Cortex of kidney (tissue), 1 donor: ENCODE measurements at places on chromosomes 5 and 9.

- no peak for DNase-seq
Observed at GRCh38 chr5:170633235-170634081, 129.6 kb downstream of the KCNIP1 start.

- no peak for DNase-seq
Observed at GRCh38 chr5:2588850-2589501, 162.5 kb downstream of the IRX2 start.

DNA sequence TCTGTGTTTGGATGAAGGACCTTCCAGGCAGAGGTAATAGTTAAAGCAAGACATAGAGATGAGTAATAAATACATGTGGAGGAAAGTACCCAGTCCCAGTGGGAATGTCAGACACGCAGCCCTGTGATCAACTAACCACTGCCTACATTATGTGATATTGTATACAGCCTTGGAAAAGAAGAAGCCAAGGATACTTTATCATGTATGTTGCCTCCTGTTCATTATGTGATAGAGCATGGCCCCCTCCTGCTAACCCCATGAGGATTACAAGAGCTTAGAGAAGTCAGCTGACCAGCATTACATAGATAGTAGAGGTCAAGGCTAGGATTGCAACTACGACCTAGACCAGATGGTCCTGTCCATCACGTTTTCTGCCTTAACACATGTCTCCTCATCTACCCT is 497.0 kb upstream of the TNC start:
- no peak for DNase-seq

DNA sequence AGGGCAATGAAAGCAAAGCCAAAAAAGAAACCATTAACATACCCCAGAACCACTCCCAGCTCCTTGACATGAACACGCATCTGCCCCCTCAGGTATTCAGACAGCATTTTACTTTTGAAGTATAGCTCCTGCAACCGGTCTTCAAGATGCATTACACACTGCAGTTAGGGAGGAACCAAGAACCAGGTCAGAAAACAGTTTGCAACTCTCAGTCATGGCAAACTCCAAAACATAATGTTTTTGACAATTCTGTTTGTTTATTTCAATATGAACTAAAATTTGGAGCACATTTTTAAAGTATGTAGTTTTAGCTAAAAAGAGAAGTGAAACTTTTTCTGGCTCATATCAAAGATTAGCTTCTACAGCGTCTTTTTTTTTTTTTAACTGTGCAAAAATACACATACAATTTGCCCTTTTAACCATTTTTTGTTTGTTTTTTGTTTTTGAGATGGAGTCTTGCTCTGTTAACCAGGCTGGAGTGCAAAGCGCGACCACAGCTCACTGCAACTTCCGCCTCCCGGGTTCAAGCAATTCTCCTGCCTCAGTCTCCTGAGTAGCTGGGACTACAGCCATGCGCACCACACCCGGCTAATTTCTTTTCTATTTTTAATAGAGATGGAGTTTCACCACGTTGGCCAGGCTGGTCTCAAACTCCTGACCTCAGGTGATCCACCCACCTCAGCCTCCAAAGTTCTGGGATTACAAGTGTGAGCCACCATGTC is 12.2 kb upstream of the RAPGEF6 start:
- DNase-seq, result no peak

- no peak for DNase-seq
Observed at GRCh38 chr5:56656846-56657726, 158.3 kb upstream of the MAP3K1 start.

- DNase-seq, result no peak
Observed at GRCh38 chr9:84314306-84314705, 26.3 kb downstream of the SLC28A3 start.

GRCh38 chr5:80054682-80055081 is 19.5 kb downstream of the THBS4 start:
- DNase-seq, result no peak

DNA sequence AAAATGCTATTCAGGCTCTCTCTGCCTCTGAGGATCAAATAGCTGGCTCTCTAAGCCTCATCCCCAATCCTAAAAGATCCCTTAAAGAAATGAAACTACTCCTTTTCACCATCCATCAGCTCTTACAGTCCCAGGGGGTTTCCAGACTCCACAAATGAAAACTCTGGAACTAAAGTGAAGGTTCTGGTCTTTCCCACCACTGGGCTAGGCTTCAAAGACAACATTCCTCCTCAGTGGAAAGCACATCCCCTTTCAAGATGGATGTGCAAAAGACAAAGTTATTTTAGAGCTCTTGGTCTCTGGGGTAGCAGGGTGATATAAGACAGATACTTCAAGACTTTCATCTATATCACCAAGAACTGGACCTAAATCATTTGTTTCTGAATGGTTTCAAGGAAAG is 106.9 kb downstream of the DCP2 start:
- no peak for DNase-seq

GRCh38 chr5:34061993-34062392 is 19.0 kb upstream of the C1QTNF3 start:
- DNase-seq, result no peak

GRCh38 chr5:14204785-14205321 is 61.7 kb downstream of the TRIO start:
- DNase-seq, result no peak

DNA sequence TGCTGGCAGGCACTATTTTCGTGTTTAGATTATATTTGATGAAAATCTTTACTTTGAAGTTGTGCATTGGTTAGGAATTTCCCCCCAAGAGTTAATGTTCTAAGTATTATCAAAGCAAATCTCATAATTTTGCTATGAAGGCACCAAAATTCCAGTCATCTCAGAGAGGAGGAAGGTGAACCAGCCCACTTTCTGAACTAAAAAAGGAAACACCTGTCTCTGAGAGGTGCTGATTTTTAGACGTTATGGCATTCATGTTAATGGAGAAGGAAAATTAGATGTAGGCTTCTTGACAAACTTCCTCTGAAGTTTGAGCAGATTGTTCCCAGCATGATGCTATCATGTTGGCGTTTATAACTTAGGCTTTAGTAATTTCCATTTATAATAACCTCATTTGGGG is 432.9 kb upstream of the ACTBL2 start:
- DNase-seq, result no peak

- DNase-seq, result no peak
Observed at GRCh38 chr5:62778316-62779009, 199.8 kb downstream of the LRRC70 start.

DNA sequence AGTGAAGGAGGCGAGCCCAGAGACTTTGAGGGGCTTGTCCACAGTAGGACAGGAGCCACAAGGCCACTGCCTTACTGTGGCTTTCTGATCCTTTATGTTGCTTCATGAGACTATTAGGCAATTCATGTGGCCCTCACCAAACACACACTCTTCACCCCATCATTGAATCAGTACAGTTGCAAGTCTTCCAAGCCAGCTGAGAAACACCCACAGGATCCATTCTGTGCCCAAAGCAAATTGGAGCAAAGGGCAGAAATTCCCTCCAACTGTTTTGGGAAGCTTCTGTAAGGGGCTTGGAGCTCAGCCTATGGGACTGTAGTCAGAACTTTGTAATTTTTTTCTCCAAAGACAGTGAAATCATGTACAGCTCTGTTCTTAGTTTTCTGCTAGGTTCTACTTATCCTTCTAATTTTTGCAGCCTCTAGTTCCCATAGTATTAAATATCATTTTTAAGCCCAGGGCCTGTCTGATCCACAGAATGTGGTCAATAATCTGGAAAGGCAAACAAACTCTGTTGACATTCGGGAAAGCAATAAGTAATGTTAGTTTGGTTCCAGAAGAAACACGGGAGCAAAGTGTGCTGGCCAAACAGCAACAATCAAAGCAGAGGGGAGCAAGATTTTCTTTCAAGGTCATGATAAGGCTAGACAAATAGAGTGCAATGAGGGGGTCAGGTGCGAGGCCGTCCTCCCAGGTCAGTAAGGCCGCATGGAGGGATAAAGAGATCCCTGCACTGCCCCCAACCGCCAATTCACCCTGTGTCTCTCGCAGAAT is 47.0 kb downstream of the UBE2QL1 start:
- no peak for DNase-seq

GRCh38 chr5:74413403-74414048 is 227.0 kb downstream of the ENC1 start:
- DNase-seq, result no peak

- no peak for DNase-seq
Observed at GRCh38 chr5:147971472-147971871, 65.1 kb upstream of the C5orf46 start.

GRCh38 chr5:102826629-102827028 is 71.5 kb downstream of the PAM start:
- no peak for DNase-seq

DNA sequence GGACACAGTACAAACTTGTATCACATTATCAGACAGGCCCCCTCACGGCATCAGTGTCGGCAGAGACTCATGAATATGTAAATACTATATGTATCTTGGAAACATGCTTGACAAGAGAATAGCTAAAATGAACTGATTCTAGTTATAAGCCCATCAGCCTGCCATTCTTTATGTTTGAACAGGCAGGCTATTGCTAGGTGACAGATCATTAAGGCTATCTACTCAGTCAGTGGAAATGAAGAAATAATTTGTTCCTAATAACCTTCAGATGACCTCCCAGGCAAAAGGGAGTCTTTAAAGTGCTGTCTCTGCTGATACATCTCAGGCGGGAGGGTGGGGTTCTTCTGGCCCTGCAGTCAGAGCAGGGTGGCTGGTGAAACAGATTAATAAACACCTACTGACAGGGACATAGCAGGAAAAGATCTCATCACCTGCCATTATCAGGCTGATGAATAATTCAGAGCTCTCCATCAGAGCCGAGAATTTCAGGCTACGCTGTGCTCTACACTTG is 394.2 kb downstream of the RASEF start:
- DNase-seq, result no peak

DNA sequence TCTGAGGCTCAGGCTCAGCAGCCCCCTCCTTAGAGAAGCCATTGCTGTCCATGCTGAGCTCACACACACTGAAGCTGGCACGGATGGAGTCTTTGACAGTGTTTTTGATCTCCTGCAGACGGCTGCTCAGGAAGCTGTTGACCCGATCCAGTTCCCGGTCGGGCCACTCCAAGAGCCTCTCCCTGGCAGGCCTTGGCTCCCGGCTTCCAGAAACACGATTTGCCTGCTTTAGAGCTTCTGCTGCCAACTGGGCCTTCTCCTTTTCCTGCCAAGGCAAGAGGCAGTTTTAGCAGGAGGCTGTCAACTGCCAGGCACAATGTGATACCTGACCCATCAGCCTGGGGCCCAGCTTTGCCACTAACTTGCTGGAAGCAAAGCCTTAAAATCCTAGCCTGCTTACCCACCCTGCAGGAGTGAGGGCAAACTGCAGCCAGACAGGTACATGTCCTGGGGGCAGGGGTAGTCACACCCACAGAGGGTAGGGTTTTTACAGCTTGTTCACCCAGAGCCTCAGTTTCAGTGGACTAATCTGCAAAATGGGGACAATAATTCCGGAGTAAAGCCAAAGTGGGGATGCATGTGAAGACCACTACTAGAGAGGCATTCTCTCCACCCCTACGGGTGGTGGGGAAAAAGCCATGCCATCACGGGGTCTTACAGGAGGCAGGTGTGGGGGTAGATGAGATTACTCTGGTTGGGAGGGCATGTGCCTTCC is 8.3 kb upstream of the DDX41 start:
- DNase-seq, result no peak

DNA sequence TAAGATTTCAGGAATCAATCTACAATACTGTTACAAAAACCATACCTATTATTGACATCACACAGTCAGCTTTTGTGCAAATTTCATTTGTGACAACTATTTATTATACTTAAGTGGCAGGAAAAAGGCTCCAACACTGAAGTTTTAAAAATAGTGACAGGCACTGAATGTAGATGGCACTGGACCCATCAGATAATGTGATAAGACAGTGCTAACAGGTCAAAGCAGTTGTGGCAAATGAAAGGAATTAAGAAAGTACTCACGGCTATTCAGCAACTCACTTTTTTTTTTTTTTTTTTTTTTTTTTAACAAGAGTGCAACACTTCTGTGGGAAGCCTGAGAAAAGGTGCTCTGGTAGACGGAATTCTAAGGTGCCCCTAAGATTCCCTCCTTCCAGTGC is 115.0 kb upstream of the MEF2C start:
- DNase-seq, result no peak

DNA sequence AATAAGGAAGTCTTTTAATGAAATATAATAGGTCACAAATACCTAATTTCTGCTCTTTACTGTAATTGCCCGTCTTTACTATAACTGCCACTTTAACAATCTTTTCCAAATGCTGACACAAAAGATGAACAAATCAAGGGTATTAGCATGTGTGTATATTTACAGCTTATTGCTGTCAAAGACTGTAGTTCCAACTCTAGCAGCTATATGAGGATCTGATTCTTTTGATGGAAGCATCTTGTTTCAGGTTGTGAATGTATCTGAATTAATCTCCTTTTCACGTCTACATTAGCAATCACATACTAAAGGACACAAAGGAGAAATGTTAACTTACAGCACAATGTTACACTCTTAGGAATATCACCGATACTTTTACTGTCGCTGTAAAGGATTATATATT is 27.9 kb downstream of the RFX3 start:
- no peak for DNase-seq

DNA sequence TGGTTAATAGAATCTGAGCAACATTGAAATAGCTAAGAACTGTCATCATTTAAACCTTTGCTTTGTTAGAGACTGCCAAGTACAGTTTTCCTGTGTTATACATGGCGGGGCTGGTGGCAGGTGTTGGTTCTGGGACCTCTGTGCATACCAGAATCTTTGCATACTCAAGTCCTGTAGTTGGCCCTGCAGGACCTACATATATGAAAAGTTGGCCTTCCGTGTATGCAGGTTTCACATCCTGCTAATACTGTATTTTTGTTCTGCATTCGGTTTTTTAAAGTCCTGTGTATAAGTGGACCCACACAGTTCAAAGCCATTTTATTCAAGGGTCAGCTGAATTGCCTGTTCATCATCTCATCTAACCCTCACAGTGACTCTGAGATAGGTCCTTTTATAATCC is 36.4 kb downstream of the LARP1 start:
- no peak for DNase-seq

DNA sequence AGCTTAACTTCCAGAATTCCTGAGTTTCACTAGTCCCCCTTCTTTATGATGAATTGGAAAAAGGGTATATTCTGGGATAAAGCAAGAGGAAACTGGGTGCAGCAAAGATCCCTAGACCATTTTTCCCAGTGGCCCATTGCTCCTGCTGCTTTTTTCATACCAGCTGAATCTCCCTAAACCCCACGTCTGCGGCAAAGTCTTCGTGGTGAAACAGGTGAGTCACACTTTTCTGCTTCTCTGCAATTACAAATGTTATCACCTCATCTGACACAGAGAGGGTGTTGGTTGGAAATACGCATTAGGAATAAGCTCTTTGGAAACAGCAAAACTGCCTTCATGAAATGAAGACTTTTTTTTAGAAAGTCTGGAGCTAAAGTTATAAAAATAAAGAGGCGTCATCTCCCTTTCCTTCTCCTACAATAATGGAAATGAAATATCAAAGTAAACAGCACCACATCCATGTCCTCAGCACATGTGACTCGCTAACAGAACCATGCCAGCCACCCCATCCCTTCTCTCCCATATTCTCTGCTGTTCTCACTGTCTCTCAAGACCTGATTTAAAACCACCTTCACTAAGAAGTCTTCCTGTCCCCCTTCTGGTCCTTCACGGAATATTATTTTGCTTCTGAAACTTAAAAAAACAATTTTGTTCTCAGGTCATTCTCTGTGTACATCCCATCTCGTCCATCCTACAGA is 39.5 kb upstream of the GLRX start:
- no peak for DNase-seq
